Right forelimb (tissue), 1 donor: ENCODE measurements at places on chromosomes 6 and 20.

DNA sequence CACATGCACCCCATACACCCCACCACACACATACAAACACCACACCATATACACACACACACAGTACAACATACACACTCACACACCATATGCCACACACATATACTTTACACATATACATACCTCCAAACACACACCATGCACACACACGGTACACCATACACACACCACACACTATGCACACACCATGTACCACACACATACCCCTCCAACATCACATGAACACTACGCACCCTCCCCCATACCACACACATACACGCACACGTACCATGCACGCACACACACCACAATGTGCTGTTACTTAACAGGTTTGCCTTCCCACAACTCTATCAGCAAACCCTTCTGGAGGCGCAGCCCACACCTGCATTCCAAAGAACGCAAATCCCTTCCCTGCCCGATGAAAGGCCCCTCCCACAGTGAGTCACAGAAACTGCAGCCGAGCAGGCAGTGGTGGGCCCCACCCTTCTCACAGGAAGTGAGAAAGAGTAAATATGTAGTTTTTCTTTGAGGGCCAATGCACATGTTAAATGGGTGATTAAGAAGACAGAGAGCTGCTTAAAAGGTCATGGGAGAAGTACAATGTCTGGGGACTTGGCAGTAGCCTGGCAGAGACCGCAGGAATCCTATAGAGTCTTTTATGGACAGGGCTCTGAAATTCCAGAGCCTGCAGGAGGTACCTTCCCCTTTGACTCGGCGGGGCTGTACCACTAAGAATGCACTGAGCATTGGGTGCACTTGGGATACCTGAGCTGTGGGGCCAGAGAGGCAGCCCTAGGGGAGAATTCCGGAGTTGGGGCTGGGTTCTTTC is 34.1 kb upstream of the EZR start:
- DNase-seq: peak; percentile 62

- no peak for DNase-seq
These were observed 130.0 kb downstream of the CDH26 start for GRCh38 chr20:60088236-60088635.

DNA sequence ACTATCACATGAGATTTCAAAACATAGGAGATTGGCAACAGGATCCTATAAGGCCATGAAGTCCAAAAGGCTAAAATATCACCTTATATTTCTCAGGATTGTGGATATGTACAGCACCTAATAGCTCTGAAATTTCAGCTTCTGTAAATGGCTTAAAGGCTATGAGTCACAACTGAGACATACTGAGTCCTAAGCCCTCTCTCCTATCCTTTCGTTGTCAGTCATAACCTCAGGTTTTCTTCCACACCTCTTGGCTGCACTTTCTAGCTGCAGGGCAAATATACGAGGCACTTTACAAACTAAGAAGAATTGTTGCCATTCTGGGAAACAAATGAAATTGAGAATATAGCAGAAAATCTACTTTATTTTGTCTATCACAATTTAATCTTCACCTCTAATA is 969.9 kb upstream of the EPHA7 start:
- DNase-seq: no peak

DNA sequence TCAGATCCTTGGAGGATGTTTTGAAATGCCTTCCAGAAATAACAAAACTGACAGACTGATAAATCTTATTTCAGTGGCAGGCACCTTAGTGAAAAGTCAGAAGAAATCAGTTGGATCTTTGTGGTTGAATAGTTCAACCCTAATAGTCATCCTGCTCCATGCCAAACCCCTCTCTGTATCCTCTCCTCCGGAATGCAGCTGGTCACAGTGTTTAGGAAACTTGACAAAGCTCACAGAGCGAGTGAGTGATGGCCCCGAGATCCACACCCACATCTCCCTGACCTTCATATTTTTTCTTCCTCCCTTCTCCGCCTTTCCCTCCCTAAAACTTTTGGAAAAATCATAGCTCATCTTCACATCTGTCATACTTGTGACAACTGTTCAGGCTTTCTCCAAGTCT is 464.8 kb upstream of the CDH4 start:
- no peak for DNase-seq

GRCh38 chr6:159445351-159445750 is 247.7 kb downstream of the SOD2 start:
- DNase-seq: no peak

- DNase-seq: peak; percentile 59
These were observed 282.7 kb downstream of the NRN1 start for GRCh38 chr6:5723841-5724691.

DNA sequence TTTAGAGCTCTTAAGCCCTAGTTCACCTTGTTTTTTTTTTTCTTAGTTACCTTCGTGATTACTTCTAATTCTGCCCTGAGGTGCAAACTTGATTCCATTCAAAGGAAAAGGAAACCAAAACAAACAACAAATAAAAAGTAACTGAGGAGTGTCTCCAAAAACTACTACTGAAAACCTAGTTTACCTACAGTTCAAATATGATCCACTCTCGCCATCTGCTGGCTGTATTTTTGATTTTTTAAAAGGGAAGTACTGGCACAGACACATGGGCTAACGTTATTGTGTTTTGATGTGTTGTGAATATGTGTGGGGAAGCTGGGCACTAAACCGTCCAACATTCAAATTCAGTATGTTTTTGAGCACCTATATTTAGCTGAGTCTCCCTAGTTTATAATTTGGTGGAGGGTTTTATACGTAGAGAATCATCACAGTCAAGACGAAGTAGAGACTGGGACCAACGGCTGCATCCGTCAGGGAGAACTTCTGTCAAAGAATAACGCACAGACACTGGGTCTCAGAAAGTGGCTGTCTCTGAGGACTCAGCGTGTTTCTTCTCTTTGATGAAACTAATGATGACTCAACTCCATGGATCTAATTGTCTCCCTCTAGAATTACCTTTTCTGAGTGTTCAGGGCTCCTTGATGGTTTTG is 373.5 kb upstream of the BTBD3 start:
- no peak for DNase-seq

- no peak for DNase-seq
These were observed 111.8 kb downstream of the MAP7 start for GRCh38 chr6:136438441-136438840.

DNA sequence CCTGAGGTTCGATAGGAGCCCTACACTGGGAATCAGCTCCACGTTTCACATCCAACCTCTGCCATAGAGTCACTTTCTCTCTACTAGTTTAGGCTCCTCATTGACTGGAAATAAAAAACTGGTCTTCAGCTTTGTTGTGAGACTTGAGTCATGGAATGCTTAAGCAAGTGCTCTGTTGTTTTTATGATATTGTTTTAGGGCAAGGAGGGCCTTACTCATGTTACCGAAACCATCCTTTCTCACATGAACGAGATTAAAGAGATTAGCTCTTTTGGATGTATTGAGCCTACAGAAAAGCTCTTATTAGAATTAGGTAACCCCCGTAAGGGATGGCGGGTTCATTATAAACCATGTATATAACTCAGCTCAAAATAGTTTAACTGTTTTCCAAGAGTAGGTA is 6.9 kb upstream of the MOCS1 start:
- DNase-seq: no peak

- no peak for DNase-seq
These were observed 5.8 kb downstream of the HMGA1 start for GRCh38 chr6:34242252-34243130.

GRCh38 chr20:561437-562231 is 18.0 kb upstream of the CSNK2A1 start:
- peak; percentile 77 for DNase-seq

DNA sequence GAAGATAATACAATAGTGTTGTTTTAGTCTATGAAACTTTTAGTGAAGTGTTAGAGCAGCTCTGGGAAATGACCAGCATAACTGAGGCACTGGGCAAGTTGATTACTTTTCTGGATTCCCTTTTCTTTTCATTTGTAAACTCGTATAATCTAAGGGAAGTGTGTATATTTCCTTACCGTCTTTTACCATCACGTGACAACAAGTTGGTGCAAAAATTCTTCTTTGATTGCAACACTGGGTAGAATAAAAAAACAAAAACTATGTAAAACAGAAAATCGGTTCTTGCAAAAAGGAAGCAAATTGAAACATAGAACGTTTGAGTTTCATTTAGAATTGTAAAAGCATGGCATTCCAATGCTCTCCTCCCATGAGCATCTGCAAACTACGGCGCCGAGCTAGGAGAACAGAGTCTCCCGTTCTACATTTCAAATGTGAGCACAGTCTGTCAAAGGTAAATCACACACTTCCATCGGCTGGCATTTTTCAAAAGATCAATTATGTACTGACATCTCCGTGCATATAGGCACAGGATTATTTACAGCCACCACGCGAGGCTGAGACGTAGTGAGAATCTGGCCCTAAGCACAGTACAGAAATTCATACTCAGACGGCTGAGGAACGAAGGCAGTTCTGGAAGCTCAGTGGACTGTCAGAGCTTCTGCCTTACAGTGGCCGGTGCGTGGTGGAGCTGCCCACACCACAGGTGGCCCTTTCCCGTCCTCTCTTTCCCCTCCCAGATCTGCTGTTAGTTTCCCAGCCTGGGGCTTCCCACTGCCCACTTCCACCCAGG is 314.0 kb downstream of the BMP7 start:
- no peak for DNase-seq

DNA sequence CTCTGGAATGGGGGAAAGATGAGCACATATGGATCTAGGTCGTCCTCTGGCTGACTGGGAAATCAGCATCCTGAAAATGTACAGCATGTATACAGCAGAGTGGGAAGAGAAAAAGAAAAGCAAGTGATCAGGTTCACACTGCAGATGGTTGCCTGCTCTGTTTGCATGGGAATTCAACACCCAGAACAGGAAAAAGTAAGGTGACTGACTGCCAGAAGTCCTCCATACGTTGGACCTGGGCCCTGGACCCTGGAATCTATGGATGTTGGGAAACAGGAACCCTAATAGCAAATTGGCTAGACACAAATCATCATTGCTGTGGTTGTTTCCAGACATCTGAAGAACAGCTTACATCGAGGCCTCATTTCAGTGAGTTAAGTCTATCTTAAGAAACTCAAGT is 30.3 kb upstream of the TNFAIP3 start:
- no peak for DNase-seq

- no peak for DNase-seq
These were observed 68.8 kb downstream of the IBTK start for GRCh38 chr6:82178759-82179112.

GRCh38 chr20:36175016-36175415 is 20.5 kb downstream of the EPB41L1 start:
- no peak for DNase-seq

- DNase-seq: no peak
These were observed 50.1 kb upstream of the INSM1 start for GRCh38 chr20:20317621-20318364.

DNA sequence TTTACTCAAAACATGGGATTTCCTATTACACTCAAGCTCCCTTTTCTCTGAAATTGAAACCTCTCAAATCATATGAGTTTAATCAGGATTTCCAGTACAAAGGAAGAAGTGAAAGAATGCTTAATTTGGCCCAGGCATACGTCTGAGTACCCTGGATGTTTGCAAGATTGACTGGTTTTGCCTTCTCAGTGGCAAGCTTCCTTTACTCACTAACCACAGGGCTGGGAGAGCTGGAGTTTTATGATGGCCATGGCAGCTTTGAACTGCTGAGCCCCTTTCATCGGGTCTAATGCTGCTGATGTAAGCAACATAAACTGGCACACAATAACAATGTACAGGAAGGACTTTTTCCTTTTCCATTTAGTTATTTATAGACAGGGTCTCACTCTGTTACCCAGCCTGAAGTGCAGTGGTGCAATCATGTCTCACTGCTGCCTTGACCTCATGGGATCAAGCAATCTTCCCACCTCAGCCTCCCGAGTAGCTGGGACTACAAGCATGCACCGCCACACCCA is 194.8 kb downstream of the SLC35F1 start:
- DNase-seq: no peak

DNA sequence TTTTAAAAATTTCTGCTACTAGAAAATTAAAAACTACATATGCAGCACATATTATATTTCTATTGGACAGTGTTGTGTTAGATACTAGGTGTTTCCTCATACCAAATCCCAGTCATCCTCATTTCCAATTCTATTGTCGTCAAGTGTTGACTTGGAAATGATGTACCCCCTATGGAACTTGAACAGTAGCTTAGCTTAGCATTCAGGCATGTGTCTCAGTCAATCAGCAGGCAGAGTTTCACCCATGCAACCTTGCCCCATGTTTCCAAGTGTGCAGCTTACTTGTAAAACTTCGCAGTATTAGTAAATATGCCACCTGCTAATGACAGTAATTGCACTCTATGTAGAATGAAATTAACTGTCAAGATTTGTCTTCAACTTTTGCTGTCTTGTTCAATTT is 59.5 kb downstream of the SAMD3 start:
- DNase-seq: no peak

GRCh38 chr6:43113431-43114260 is 37.5 kb downstream of the PTK7 start:
- no peak for DNase-seq

DNA sequence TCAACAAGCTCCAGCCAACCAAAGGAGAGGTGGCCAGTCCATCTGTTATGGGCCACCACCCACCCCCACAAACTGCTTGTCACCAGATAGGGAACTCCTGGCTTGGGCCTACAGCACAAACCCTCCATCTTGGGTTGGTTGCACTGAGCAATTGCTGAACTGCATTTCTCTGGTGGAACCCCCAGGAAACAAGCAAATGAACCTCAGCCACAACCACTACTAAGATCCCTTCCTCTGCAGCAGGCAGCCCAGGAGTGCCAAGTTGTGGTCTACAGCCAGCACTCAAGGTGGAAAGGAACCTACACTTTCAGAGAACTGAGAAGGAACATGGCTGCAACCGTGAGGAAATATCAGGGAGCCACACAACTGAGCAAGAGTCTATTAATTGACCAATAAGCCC is 171.6 kb downstream of the TMEM200A start:
- DNase-seq: no peak

GRCh38 chr6:146408583-146408982 is 135.1 kb upstream of the RAB32 start:
- DNase-seq: no peak

- DNase-seq: no peak
These were observed 126.0 kb downstream of the SCML4 start for GRCh38 chr6:107698146-107698545.

DNA sequence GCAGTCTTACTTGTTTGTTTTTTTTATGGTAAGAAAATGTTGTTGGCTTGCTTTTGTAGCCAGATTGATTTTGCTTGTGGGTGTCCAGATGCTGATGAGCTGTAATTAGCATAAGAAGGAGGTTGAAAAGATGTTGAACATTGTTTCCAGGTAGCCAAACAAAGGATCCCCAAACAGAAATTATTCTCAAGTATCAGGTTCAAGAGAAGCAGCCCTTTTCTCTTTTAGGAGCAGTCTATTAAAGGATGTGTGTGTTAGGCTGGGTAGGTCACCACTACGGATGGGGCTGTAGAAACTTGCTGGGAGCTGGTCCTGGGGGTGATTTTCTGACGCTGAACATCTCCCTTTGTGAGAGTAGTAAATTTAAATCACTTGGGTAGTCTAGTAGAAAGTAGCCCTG is 86.9 kb upstream of the VSTM2L start:
- no peak for DNase-seq

GRCh38 chr6:53128842-53129241 is 19.8 kb downstream of the GCM1 start:
- no peak for DNase-seq
